ENCODE measurements at places on chromosomes 6 and 20.
A peak's percentile ranks its signal among the peaks of the same experiment; 100 is the strongest.

DNA sequence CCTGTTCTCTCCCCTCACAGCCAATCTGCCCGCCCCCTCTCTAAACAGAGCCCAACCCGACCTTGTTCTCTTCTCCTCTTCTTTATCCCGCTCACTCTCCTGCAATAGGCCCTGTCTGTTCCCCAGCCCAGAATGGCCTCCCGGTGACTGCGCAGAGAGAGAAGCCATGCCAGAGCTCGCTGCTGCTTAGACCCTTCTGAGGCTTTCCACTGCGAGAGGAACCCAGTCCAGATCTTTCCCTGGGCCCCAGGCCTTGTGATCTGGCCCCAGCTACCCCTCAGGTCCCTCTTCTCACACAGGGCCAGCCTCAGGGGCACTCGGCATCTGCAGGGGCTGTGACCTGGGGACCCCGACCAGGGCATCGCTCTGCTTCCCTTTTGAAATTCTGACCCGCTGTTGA lies 58.1 kb downstream of the TMEM242 start:
- DNase-seq = no peak

DNA sequence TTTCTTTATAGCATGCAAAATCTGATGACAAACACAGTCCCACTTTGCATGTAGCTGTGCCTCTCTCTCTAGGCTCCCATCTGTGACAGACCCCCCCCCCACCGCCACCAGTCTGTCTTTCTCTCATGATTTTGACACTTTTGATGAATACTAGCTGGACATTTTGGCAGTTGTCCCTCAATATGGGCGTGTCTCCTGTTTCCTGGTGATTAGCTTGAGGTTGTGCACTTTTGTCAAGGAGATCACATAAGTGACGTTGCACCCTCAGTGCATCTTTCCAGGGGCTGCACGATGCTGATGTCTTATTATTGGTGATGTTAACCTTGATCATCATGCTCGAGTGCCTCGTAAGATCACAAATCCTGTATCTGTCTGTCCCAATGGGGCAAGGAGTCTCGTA lies 155.1 kb downstream of the EYA2 start:
- no peak for DNase-seq

- peak; percentile 78 for DNase-seq
These were observed at the start of gene GFOD1 for GRCh38 chr6:13487122-13488014. Gene GFOD1 (minus strand): TSS chr6:13487600. CDS start chr6:13486890, 710 bp downstream.

GRCh38 chr6:10730254-10730653 lies 7.4 kb downstream of the TMEM14C start:
- DNase-seq = no peak

DNA sequence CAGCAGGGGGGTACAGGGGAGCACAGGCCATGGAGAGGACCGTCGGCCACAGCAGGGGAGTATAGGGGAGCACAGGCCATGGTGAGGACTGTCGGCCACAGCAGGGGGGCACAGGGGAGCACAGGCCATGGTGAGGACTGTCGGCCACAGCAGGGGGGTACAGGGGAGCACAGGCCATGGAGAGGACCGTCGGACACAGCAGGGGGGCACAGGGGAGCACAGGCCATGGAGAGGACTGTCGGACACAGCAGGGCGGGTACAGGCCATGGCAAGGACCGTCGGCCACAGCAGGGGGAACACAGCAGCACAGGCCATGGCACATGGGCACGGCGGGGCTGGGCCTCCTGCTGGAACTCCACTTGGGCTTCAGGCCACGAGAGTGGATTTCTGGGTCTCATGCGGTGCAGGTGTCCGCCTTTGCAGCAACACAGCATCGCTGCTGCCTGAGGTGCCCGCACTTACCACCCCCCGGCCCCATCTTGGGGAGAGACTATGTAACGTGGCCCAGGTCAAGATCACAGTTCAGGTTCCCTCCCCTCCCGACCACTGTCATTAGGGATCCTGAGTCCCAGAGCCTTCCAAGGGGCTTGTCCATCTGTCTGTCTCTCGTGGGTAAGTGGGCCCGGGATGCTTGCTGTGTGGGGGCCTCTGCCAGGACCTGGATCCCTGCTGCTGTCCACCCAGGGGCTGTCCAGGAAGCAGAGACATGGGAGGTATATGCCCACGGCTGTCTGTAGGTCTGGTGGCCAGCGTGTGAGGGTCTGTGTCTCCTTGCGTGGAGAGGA lies 2.5 kb downstream of the NPBWR2 start:
- DNase-seq = no peak

DNA sequence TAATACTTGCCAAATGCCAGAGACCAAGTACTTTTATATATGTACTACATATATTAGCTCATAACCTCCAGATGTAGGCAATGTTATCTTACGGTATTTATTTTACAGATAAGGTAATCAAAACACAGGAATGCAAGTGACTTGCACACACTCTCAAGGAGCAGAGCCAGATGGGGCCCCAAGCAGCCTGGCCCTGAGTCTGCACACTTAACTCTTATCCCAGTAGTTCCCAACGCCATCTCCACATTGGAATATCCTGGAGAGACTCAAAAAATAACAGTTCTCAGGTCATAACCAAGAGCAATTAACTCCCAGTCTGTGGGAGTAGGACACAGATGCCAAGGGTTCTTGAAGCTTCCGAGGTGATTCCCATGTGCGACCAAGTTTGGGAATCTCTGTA lies 398.7 kb downstream of the PHF3 start:
- DNase-seq = no peak

DNA sequence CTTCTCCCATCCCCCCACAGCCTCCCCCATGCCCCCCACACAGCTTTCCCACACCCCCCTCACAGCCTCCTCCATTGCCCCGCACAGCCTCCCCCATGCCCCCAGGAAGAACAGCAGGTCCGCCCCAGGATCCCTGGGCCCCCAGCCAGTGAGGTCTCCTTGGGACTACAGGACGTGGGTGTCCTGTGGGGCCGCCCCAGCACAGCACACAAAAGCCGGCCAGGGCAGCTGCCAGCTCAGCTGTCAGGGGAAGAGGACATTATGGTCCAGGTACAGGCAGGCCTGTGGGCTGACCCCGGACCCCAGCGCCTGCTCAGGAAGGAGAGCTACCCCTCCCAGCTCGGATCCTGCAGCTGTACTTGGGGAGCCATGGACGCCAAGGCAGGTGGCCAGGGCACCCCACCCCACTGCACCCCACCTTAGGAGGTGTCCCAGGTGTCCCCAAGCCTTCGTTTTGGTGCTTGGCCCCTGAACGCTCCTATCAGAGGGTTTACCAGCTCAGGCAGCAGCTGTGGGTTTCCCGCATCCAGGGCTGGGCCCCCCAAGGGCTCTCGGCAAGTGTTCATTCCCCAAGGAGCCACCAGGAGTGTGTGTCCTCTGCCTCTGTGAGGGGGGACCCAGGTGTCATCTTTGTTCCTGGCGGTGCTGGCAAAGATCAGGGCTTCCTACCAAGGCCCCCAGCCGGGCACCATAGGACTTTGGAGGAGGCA lies 42.3 kb upstream of the GATA5 start:
- DNase-seq = no peak

DNA sequence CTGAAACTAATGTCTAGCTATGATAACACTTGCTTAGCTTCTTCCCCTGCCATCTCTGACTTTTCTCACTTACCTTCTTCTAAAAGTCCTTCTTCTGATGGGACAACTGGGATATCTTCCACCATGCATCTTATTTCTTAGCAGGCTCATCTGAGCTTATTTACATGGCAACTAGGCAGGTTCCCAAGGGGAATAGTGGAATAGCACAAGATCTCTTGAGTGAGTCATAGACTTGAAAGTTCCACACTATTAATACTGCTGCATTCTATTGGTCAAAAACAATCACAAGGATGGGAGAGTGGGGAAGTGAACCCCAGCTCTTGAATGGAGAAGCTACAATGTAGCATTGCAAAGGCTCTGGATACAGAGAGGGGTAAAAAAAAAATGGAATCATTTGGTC lies 142.1 kb downstream of the HAO1 start:
- DNase-seq = peak; percentile 56

- DNase-seq = no peak
These were observed 173.6 kb downstream of the CDC5L start for GRCh38 chr6:44561060-44561623.

DNA sequence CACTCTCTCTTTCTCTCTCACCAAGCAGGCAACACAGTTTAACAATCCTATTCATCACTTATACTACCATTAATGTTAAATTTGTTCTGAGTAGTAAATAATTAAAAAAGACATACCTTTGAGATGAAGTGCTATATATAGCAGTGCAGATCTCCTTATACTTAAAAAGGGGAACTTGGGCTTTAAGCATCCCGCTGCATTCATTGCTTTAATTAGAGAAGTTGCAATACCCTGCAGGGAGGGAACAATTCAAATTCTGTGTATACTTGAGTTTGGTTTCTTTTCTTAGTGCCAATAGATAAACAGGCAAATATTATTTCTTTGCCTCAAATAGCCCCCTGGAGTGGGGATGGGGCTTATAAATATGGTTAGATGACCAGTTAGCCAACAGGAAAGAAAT lies 10.8 kb upstream of the ZBTB24 start:
- no peak for DNase-seq

- DNase-seq = no peak
These were observed 447.9 kb upstream of the OPRM1 start for GRCh38 chr6:153591159-153591558.

DNA sequence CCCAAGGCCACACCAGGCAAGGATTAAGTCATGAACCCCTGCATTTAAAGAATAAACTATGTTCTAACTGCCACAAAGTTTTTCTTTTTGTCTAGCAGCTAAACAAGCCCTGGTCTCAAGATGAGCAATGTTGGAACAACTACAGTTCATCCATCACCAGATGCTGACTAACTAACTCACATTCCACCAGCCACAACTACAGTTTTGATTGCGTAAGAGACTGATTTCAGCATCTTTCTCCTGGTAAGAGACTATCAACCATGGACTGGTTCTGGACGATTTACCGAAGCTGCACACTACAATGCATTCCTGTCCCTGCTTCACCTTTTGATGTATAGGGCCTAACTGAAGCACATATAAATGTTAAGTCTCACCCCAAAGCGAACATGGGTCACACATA lies 43.0 kb downstream of the F13A1 start:
- peak; percentile 81 for DNase-seq

DNA sequence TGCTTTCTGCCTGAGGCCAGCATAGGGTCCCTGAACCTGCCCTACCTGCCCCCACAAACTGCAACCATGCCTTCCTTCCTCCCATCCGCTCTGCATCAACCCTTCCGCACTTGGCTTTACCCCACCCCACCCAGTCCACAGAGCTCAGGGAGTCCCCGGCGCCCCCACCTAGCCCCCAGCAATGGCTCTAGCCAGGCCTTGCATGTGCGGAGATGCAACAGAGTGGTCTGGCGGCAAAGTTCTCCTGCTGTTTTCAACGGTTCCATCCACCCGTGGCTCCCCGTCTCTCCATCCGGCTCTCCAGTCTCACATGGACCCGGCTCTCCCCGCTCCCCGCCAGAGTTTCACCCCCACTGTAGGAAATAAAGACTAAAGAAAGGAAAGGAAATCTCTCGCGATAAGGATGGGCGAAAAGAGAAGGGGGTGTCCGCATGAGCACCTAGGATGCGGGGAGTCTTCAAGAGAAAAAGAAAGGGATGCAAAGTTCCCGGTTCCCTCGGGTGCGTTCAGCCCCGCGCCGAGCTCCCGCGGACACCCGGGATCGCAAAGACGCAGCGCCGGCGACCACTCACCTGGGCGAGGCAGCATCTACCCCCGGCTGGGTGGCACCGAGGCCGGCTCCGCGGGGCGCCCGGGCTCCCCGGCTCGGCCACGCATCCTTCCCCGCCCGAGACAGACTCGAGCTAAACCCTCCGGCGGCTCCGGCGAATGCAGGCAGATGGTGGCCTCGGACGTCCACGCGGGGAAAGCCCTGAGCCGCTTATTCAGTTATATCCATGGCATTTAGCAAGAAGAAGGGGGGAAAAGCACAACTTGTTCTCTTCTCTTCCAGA lies 579 bp downstream of the LRFN2 start:
- no peak for DNase-seq

DNA sequence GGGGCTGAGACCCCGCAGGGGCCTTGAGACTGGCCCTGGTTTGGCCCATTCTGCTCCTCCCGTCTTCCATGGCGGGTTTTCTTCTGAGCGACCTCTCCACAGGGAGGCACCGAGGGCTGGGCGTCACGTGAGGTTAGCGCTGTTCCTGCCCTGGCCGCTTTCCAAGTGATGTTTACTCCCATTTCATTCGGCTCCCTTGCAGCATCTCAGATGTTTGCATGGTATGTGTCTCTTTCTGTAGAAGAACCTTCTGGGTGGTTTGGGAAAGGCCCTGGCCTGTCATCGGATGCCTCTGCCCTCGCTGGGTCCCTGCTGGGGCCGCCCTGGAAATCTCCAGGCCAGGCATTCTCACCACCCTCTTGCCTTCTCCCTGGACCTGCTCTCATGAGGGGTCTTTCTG lies 17.3 kb downstream of the RAMACL start:
- no peak for DNase-seq

DNA sequence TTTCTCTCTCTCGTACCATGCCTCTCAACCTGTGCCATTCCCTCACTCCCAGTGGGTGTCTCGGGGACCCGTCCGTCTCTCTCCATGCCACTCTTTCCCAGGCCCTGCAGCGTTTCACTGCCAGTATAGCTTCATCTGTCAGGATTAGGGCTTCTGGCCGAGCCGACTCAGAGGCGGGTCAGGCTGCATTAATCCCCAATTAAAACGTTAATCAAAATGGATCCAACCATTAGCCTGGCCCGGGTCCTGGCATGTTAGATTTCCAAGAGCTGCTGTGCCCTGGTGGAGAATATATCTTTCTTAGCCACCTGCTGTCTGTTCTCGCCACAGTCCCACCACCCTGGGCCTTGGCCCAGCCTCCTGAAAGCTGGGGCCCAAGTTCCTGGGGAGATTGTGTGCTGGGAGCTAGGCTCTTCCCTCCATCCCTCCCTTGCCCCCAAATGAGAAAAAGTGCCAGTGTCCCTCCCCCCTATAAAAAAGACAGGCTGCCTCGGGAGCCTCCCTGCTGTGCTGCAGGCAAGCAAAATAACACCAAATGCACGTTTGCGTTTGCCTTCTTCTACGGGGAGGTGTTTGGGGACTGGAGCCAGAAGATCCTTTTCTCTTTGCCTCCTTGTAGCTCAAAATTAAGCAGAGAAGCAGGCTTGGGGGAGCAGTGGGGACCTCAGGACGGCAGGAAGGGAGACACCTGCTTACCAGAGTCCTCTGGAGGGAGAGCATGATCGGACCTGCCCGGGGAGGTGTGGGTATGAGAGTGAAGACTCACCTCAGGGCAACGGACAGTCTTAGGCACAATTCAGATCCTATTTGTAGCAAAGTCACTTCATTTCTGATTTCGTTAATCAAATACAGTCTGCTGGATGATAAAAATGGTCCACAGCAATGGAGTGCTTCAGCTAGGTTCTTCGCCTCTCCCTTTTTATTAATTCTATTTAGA lies 3.0 kb downstream of the KCNG1 start:
- no peak for DNase-seq

GRCh38 chr6:13924146-13924948 lies 405 bp upstream of the RNF182 start:
- peak; percentile 39 for DNase-seq

GRCh38 chr6:141641951-141642350 lies 490.8 kb upstream of the GJE1 start:
- DNase-seq = no peak

DNA sequence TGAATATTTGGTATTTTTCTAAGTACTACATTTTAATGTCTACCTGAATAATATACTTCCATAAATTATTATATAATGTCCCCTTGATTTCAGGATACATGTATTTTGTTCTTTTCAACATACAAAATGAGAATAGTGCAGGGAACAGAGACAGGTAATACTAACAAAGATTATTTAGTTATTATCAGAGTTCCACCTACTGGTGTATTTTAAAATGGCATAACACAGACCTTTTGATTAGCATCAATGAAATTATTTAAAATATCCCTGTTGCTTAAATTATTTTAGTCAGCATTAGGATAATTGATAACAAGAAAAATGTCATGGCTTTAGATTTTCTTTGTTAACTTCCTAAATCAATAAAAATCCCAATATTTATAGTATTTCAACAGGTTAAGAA lies 184.0 kb downstream of the PRDM13 start:
- no peak for DNase-seq

GRCh38 chr6:92196325-92196724 lies 1223.0 kb downstream of the EPHA7 start:
- DNase-seq = no peak

Measured in fibroblast of mammary gland (primary cell).